ENCODE measurements at places on chromosomes 13 and 19.

- no peaks in the 10 kb centered on the region for H3K27me3 ChIP-seq
- no peak overlapping the region for H3K27ac ChIP-seq
- no peaks in the 10 kb centered on the region for H3K4me1 ChIP-seq
- no peak for DNase-seq
- H3K36me3 ChIP-seq: no peaks in the 10 kb centered on the region
Observed at GRCh38 chr13:63274772-63275171, 1859.1 kb upstream of the PCDH20 start.

GRCh38 chr13:106814463-106814862 lies 246.5 kb upstream of the ARGLU1 start:
- no peaks in the 10 kb centered on the region for H3K36me3 ChIP-seq
- no peak overlapping the region for H3K4me3 ChIP-seq
- H3K27ac ChIP-seq: no peak overlapping the region
- H3K27me3 ChIP-seq: no peaks in the 10 kb centered on the region
- DNase-seq: no peak

GRCh38 chr13:58566176-58566575 lies 934.6 kb downstream of the PCDH17 start:
- H3K27me3 ChIP-seq: no peaks in the 10 kb centered on the region
- no peak for DNase-seq
- H3K4me1 ChIP-seq: no peaks in the 10 kb centered on the region

- no peak for DNase-seq
- H3K4me1 ChIP-seq: no peaks in the 10 kb centered on the region
- H3K36me3 ChIP-seq: no peaks in the 10 kb centered on the region
- H3K4me3 ChIP-seq: no peak overlapping the region
- H3K27ac ChIP-seq: no peak overlapping the region
Observed at GRCh38 chr13:49951754-49952535, 15.8 kb upstream of the SPRYD7 start.

DNA sequence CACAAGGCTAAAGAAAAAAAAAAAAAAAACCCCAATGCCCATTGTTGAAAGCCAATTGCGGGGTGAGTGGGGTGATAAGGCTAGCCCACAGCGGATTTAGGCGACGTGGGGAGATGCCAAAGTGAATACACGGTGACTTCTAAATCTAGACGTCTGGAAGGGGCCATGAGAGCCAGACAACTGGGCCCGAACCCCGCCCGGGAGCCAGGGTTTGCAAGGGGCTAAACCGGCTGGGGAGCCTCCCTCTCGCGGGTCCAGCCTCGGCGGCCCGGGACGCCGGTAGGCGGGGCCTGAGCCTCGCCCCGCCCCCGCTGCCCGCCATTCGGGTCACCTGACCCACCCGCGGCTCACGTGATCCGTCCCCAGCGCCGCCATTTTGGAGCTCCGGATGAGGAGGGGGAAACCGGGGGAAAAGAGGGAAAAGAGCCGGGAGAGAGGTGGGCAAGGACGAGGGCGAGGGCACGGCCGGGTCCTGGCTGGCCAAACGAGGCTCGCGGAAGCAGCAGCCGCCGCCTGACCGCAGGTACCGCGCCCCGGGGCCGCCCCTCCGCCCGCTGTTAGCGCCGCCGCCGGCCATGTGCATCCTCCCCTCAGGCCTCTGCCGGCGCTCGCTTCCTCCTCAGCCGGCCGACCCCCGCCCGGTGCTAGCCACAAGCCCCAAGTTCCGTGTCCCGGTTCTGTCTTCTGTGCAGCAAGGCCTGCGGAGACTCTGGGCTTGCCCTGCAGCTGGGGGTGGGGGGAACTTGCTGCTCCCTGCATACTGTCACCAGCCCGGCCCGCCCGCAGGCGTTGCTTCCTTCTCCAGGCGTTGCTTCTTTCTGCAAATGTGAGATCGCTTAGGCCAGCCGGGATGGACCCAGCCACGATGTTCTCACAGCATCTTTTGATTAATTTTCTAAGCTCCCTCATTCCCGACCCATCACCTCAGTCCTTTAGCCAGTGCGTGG lies at the start of gene ZNF507:
Gene ZNF507 (plus strand): TSS at position 350 of the 947 bp plus-strand sequence. CDS start 7,221 bp downstream, outside the sequence.
- peak within 1 kb of the TSS; percentile 90 for H3K27ac ChIP-seq
- peaks cover 32% of the 10 kb centered on the region for H3K36me3 ChIP-seq
- peaks cover 10% of the 10 kb centered on the region for H3K27me3 ChIP-seq
- H3K4me3 ChIP-seq: peak within 1 kb of the TSS; percentile 98
- DNase-seq: peak; percentile 88

DNA sequence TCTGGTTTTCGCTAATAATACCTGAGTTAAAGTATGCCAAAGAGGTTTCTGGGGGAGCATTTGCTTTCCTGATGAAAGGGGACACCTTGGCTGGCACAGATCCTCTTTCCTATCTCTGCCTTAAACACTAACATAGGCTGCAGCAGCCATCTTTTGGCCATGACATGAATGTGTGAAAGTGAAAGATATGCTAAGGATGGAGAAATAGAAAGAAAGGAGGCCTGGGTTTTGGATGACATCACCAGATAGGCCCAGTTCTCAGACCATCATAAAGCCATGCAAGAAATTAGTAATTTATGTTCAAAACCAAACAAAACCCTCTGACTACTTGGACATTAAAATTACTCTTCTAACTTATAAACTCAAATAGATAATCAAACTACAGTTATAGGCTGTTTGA lies 279.7 kb downstream of the COG6 start:
- no peaks in the 10 kb centered on the region for H3K36me3 ChIP-seq
- H3K4me3 ChIP-seq: no peak overlapping the region

DNA sequence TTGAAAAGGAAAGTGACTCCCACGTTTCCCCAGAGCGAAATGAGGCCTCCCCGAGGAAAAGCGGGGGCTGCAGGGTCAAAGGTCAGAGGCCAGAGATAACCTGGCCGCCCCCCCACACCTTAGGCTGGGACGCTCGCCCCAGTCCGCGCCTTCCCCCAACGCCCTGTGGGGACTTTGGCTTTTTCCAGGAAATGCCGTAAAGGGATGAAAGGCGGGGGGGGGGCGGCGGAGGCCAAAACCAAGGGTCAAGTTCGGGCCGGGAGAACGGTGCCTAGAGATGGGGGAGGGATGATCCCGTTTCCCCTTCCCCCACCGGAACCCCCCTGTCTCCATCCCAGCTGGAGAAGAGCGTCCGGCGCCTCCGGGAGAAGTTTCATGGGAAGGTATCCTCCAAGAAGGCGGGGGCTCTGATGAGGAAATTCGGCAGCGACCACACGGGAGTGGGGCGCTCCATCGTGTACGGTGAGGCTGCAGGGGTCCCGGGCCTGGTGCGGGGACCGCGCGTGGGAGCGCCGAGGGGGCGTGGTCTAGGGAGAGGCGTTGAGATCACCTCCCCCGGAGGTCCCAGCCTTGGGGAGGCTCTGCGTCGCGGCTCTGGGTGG lies 575 bp downstream of the SHFL start:
- peaks cover 31% of the 10 kb centered on the region for H3K36me3 ChIP-seq
- peak; percentile 50 for DNase-seq
- peak overlapping the region; percentile 85 for H3K4me3 ChIP-seq
- peak overlapping the region; percentile 74 for H3K27ac ChIP-seq

- H3K27me3 ChIP-seq: peaks cover 13% of the 10 kb centered on the region
- no peak overlapping the region for H3K27ac ChIP-seq
- H3K4me3 ChIP-seq: no peak overlapping the region
- no peaks in the 10 kb centered on the region for H3K4me1 ChIP-seq
- no peaks in the 10 kb centered on the region for H3K36me3 ChIP-seq
Observed at GRCh38 chr13:45082964-45083363, 37.3 kb upstream of the GTF2F2 start.

DNA sequence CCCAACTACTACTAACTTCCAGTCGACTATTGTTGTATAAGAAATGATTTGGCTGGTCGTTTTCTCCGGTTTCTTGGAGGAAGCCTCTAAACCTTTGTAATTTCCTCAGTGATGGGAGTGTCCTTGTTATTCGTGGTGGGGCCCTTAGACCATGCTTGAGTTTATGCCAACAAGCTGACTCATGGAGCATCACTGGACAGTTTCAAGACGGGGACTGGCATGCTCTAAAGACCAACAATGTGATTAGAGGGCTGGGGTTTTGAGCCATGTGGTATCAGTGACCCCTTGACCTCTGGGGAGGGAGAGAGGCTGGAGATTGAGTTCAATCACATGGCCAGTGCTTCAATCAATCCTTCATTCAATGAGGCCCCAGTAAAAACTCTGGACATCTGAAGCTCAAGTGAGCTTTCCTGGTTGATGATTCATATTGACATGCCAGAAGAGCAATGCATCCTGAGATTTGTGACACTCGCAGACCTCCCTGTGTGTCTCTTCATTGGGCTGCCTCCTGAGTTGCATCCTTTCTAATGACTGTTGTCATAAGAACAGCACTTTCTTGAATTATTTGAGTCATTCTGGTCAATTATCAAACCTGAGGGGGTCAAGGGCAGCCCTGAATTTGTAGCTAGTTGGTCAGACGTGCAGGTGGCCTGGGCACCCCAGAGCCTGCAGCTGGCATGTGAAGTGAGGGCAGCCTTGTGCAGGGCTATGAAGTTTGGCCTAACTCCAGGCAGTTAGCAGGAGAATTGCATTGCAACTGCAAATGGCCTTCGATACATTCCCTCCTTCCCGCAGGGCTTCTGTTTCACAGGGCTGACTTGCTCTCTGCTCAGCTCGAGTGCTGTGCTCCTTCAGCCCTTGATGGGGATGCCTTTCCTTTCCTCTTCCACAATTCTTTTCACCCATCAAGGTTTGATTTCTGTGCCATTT lies 246.5 kb downstream of the FGF9 start:
- no peak for DNase-seq
- H3K4me3 ChIP-seq: no peak overlapping the region
- no peaks in the 10 kb centered on the region for H3K4me1 ChIP-seq
- H3K36me3 ChIP-seq: no peaks in the 10 kb centered on the region

GRCh38 chr13:106700007-106700406 lies 132.1 kb upstream of the ARGLU1 start:
- H3K36me3 ChIP-seq: no peaks in the 10 kb centered on the region
- H3K27me3 ChIP-seq: no peaks in the 10 kb centered on the region
- no peak overlapping the region for H3K4me3 ChIP-seq
- no peak overlapping the region for H3K27ac ChIP-seq
- no peak for DNase-seq

- no peak overlapping the region for H3K4me3 ChIP-seq
- no peak overlapping the region for H3K27ac ChIP-seq
- H3K36me3 ChIP-seq: no peaks in the 10 kb centered on the region
- no peak for DNase-seq
- H3K4me1 ChIP-seq: no peaks in the 10 kb centered on the region
- H3K27me3 ChIP-seq: no peaks in the 10 kb centered on the region
Observed at GRCh38 chr19:23957660-23958281, 43.1 kb downstream of the ZNF726 start.

DNA sequence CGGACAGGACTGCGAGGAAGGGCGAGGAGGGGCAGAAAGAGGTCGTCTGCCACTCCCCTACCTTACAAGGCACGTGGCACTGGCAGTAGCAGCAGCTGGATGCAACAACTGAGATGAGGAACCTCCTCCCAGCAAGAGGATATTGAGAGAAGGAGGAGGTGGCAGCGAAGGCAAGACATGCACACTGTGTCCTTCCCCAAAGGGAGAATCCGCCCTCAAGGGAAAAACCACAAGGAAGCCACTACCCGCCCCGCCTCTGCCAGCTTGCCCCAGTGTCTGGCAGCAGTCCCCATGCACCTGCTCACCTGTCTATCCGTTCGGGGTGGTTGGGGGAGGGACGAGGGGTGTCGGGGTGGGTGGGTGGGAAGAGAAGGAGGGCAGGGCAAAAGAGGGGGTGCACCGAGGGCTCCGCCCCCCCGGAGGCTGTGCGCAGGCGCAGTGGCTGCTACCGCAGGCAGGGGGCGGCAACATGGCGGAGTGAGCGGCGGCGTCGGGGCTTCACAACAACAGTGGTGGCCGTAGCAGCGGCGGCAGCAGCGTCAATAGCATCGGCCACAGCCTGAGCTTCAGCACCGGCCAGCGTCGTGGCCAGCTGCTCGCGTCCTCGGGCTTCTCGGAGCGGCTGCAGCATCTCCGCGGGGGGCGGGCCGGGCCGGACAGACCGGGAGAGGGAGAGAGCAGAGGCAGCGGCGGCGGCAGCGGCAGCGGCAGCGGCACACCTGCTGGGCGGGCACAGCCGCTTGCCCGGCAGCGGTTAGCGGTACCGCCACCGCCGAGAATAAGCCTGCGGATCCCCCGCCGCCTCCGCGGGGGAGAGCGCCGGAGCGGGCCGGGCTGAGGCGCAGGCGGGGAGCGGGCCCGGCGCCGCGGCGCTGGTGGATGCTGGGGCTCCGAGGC lies at the start of gene NBEA:
Gene NBEA (plus strand): TSS at position 436 of the 897 bp plus-strand sequence. CDS start 551 bp downstream, outside the sequence.
- peak within 1 kb of the TSS; percentile 74 for H3K4me3 ChIP-seq
- no peaks in the 10 kb centered on the region for H3K36me3 ChIP-seq
- DNase-seq: peak; percentile 57
- H3K27ac ChIP-seq: no peak within 1 kb of the TSS
- H3K4me1 ChIP-seq: peaks cover 13% of the 10 kb centered on the region

GRCh38 chr19:48218997-48219396 lies 36.7 kb downstream of the CARD8 start:
- H3K27me3 ChIP-seq: no peaks in the 10 kb centered on the region
- no peak for DNase-seq
- no peaks in the 10 kb centered on the region for H3K4me1 ChIP-seq

DNA sequence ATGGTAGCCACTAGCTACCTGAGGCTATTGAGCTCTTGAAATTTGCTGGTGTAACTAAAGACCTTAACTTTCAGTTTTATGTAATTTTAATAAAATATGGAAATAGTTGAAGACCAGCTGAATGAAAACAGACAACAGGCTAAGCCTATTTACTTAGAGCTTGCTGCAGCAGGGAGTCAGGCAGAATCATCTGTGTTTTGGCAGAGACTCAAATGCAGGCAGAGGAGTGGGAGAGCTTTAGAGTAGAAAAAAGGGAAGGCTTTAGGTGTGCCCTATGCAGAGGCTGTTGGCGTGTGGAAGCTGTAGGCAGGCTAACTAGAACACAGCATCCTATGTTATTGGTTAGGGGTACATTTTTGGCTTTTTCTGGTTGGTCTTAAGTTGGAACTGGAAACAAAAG lies 304.9 kb upstream of the NBEA start:
- H3K36me3 ChIP-seq: no peaks in the 10 kb centered on the region
- DNase-seq: no peak
- no peak overlapping the region for H3K27ac ChIP-seq
- no peak overlapping the region for H3K4me3 ChIP-seq
- H3K4me1 ChIP-seq: no peaks in the 10 kb centered on the region
- H3K27me3 ChIP-seq: no peaks in the 10 kb centered on the region

DNA sequence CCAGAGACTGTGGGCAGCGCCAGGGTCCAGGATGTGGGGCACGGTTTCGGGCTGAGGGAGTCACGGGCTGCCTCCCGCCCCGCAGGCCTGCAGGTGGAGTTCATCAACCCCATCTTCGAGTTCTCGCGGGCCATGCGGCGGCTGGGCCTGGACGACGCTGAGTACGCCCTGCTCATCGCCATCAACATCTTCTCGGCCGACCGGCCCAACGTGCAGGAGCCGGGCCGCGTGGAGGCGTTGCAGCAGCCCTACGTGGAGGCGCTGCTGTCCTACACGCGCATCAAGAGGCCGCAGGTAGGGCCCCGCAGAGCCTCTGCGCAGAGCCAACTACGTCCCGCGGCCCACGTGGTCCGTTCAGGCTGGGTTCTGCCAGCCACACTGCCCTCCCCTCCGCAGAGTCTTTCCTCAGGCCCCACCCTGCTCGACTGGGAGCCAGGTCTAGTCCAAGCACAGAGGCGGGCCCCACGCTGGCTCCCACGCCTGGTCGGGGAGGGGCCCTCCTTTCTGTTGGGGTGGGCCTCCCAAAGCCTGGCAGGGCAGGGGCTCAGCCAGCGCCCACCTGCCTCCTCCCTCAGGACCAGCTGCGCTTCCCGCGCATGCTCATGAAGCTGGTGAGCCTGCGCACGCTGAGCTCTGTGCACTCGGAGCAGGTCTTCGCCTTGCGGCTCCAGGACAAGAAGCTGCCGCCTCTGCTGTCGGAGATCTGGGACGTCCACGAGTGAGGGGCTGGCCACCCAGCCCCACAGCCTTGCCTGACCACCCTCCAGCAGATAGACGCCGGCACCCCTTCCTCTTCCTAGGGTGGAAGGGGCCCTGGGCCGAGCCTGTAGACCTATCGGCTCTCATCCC lies 2.0 kb upstream of the POLD1 start:
- no peaks in the 10 kb centered on the region for H3K27me3 ChIP-seq
- DNase-seq: no peak
- H3K36me3 ChIP-seq: peaks cover 63% of the 10 kb centered on the region
- H3K4me3 ChIP-seq: no peak overlapping the region

All from activated CD4-positive, alpha-beta memory T cell treated with anti-CD3 and anti-CD28 coated beads, Interleukin-2, amount 10 ng/mL, durations not matched to agents 7 days and 5 days (primary cell).